ENCODE measurements at places on chromosomes 11 and 22.

DNA sequence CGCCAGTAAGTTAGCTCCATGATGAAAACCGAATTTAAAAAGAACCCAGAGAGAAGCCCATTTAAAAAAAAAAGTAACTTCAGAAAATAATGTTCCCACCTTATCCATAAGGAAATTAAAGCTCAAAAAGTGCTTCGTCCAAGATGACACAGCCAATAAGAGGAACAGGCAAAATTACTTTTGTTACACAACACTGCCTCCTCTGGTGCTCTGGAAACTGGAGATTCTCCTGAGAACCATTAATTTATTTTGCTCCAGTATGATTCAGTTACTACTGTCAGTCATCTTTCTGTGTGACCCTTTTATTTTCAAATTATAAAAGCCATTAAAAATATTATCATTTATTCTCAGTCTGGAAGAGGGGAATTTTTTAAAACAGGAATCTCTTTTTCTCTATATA, 2.0 kb downstream of the IFT27 start:
- peak; percentile 34 for DNase-seq

GRCh38 chr11:125649465-125650166, 24.7 kb downstream of the CHEK1 start:
- DNase-seq, result no peak

DNA sequence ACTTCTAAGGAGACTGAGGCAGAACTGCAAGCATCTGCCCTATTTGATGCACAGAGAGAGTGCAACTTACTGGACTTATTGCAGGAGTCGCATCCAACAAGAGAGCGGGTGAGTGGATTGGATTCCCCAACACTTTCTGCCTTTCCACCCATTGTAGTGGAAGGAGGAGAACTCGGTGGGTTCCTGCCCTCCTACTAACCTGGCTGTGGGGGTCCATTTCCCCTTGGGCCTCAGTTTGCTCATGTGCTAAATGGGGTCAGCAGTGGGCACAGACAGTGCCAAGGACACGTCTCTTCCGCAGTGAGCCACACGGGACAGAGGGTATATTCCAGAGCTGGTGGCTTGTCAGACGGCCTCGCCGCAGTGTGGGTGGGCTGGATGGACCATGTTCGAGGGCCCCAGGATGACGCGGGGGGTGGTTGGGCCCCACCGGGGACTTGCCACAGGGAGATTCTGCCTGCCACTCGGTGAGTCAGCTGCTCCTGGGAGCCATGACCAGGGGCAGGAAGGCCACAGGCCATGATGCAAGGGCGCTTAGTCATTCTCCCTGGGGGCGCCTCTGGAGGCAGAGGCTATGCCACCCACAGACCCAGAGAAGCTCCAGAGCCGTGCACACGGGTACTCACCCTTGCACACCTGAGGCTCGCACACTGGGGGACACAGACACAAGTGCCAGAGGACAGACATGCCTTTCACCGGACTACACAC, 8.2 kb downstream of the ALX4 start:
- no peak for DNase-seq

- DNase-seq, result no peak
Measured at GRCh38 chr22:19523240-19524169, 705 bp downstream of the CLDN5 start.

- DNase-seq, result no peak
Measured at GRCh38 chr11:8831861-8832260, 79.1 kb upstream of the AKIP1 start.

DNA sequence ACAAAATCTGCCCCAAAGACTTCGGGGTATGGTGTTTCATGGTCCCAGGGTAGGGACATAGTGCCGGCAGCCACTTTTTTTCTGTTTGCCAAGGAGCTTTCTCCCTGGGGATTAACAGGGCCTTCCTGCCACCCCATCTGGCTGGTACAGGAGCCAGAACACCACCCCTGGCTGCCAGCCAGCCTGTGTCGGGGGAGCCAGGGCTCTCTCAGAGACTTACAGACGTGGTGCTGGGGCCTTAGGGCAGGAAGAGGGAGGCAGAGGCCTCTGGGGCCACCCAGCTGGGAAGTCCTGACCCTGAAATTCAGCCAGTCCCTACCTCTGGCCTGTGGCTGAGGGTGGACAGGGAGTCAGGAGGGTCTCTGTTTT, 52.4 kb upstream of the CDON start:
- DNase-seq, result peak; percentile 8

GRCh38 chr22:17733466-17733865, 40.8 kb downstream of the BID start:
- DNase-seq, result no peak

DNA sequence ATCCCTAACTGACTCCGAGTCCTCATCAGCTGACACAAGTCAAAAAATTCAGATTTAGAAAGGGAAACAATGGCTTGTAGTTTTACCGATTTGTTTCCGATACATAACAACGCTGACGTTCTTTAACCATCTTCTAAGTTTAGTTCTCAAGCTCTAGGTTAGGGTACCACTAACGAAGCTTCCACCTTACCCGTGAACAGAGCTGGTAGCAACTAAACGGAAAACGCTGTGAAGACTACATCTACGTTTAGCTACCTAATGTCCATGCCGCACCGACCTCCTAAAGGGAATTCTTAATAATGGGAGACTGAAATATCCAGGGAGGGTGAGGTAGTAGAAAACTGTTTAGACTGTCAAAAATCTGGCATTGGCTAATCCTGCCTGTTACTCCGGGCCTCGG, 1.0 kb downstream of the NUP98 start:
- no peak for DNase-seq

DNA sequence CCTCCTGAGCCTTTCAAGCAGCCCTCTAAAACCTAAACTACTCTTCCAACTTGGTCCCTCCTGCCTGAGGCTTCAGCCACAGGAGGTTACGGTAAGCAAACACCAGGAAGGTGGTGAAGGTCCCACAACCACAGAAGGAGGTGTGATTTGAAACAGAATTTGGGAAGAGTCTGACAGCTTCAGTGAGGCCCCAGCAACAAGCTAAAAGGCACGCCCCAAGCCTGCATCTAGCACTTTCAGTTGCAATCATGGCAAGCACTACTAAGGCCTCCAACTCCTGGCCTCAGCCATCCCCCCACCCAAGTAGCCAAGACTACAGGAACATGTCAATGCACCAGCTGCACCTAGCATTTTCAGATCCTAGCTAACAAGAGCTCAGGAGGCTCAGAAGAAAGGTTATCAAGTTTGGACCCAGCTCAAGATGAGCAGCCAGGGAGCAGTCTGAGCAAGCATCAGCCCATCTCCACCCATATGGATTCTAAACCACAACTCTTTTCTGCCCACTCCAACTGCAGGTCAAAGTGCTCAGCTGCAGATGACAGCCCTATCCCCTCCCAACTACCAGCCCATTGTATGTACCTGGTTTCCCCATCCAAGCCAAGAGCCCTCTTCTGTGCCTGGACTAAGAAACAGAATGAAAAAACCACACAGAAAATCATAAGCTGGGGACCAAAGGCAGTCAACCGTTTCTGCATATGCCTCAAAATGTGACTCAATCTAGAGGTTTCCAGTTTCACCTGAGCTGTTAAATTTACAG, 10.4 kb upstream of the AHNAK start:
- DNase-seq, result no peak

DNA sequence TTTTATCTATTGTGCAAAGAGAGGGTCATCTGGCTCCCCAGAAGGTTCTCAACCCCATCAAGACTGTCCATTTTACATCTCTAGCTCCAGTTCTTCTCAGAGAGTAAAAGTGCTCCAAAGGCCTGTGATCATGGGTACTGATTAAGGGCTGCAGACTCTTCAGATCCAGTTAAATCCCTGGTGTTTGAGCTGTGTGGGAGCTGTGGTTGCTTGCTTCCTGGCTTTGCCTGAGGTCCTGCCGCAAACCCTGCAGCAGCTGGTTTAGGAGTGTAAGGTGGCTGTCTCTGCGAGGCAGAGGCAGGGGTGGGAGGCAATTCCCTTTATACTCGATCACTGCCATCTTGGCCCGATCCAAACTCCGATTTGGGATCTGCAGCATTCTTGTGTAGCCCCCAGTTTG, 1.2 kb downstream of the MRPL17 start:
- no peak for DNase-seq

DNA sequence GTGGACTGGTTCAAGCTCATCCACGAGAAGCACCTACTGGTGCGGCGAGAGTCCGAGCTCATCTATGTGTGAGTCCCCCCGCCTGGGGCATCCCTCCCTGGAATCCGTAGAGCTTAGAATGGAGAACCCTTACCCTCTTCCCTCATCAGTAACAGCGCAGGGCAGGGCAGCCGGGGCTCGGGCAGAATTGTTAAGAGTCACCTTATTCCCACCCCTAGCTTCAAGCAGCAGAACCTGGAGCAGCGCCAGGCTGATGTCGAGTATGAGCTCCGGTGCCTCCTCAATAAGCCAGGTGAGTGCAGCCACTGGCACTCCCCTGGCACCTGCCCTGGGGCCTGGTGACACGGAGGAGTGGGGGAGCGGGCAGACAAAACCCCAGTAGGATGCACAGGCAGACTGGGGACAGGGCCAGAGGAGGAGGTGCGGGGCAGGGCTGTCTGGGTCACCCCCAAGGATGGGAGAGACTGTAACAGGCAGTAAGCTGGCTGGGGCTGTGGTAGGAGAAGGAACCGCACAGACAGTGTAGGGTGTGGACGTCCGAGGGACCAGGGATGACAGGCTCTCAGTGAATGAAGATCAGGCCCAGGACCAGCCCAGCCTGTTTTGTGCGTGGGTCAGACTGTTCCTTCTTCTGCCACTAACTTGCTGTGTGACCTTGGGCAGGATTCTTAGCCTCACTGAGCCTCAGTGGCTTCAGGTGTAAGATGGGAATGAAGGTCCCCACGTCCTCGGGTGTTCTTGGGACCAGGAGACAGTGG, 20.4 kb downstream of the C22orf23 start:
- DNase-seq, result no peak

- no peak for DNase-seq
Measured at GRCh38 chr11:6323291-6323905, 3.1 kb upstream of the CAVIN3 start.

GRCh38 chr11:84091212-84091986, 805.2 kb upstream of the CCDC90B start:
- DNase-seq, result no peak

DNA sequence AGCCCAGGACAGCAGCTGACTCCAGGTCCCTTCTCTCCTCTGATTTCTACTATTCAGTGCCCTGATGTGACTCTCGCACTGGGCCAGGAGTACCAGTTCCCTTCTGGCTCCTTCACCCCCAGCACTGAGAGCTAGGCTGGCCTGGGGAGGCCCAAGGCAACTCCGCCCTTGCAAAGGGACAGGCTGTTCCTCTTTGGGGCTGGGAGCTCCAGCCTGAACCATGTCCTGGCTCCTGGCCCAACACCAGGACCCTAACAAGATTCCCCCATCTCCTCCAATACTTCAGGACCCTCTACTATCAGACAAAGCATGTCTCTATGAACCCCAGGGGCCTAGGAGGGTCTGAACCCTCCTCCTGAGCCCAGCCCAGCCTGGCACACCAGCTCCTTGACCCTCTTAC, 12.5 kb downstream of the CREB3L1 start:
- no peak for DNase-seq

DNA sequence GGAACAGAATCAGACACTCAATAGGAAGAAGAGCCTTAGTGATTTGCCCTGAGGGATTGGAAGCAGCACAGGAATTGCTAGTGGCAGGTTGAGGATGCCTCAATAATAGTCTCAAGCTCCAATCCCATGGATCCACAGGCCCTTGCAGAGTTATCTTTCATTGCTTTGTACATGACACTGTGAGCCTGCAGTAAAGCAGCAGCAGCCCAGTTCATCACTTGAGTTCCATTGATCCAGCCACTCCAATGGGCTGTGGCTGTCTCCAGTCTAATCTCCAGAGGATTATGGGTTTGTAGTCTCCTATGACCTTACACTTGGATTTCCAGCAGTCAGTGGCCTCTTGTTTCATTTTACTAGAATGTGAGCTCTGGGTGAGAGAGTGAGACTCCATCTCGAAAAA, 45.4 kb downstream of the AAMDC start:
- DNase-seq, result no peak
